Activated T-cell treated with anti-CD3 and anti-CD28 coated beads, Interleukin-2, amount 50 U/mL, for 72 hours (primary cell): ENCODE measurements at places on chromosomes 5 and 9.

DNA sequence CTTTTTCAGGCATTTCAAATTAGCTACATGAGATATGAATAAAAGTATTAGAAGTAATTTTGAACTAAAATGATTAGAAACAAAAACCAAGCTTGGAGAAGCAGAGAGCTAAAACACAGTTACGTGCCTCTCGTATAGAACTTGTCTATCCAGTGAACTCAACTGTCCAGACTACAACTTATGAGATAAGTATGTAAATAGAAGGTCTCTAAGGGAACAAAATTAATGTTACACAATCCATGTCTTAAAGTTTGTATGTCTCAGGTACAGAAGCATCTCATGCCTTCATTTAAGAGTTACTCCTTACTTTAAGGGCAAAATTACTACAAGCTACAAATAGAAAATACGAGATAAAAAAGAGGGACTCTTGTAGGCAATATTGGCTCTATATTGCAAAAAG is 316.8 kb downstream of the CETN3 start:
- H3K4me3 ChIP-seq, result no peak overlapping the region
- no peak overlapping the region for H3K27ac ChIP-seq
- no peaks in the 10 kb centered on the region for H3K27me3 ChIP-seq

- DNase-seq, result no peak
- H3K27ac ChIP-seq, result no peak overlapping the region
- no peaks in the 10 kb centered on the region for H3K36me3 ChIP-seq
- H3K4me3 ChIP-seq, result no peak overlapping the region
These were observed 18.8 kb downstream of the DBH start for GRCh38 chr9:133654736-133655657.

- H3K36me3 ChIP-seq, result peaks cover 21% of the 10 kb centered on the region
- DNase-seq, result no peak
- no peak overlapping the region for H3K4me3 ChIP-seq
- peaks cover 22% of the 10 kb centered on the region for H3K4me1 ChIP-seq
These were observed 57.2 kb upstream of the DHFR start for GRCh38 chr5:80711938-80712337.

GRCh38 chr5:6542421-6543345 is 90.2 kb downstream of the NSUN2 start:
- H3K36me3 ChIP-seq, result no peaks in the 10 kb centered on the region
- DNase-seq, result no peak
- peaks cover 15% of the 10 kb centered on the region for H3K27me3 ChIP-seq
- H3K27ac ChIP-seq, result no peak overlapping the region

DNA sequence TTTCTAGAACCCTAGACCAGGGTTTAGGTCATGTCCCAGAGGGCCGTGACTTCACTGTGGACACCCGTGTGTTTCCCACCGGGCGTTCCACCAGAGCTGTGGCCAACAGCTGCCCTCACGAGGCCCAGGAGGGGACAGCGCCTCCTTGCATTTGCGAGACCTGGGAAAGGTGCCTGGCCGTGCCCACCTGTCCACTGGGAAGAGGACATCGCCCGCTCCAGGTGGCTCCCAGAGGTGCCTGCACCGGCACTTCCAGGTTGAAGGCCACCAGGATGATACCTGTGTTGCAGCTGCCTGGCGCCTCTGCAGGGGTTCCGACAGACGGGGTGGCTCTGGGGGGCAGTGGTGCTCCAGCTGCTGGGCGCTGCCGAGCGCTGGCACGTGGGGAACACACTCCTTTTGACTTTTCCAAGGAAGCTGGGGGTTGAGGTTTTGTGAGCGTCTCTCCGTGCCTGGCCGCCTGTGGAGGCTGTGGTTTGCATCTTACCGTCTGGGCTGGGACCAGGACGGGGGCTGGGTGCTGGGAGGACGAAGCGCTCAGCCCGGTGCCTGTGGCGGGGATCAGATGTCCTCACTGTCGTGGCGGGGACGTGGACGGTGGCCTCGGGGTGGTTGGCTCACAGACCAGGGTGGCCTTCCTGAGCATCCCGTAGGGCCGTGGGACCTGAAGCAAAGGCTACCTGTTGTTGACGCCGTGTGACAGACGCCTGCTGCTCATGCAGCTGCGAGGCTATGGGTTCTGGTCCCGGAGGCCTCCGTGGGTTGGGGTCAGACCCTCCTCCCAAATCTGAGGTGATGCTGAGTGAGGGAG is 19.2 kb downstream of the NKD2 start:
- no peaks in the 10 kb centered on the region for H3K36me3 ChIP-seq
- H3K27me3 ChIP-seq, result no peaks in the 10 kb centered on the region
- H3K27ac ChIP-seq, result no peak overlapping the region
- no peaks in the 10 kb centered on the region for H3K4me1 ChIP-seq

DNA sequence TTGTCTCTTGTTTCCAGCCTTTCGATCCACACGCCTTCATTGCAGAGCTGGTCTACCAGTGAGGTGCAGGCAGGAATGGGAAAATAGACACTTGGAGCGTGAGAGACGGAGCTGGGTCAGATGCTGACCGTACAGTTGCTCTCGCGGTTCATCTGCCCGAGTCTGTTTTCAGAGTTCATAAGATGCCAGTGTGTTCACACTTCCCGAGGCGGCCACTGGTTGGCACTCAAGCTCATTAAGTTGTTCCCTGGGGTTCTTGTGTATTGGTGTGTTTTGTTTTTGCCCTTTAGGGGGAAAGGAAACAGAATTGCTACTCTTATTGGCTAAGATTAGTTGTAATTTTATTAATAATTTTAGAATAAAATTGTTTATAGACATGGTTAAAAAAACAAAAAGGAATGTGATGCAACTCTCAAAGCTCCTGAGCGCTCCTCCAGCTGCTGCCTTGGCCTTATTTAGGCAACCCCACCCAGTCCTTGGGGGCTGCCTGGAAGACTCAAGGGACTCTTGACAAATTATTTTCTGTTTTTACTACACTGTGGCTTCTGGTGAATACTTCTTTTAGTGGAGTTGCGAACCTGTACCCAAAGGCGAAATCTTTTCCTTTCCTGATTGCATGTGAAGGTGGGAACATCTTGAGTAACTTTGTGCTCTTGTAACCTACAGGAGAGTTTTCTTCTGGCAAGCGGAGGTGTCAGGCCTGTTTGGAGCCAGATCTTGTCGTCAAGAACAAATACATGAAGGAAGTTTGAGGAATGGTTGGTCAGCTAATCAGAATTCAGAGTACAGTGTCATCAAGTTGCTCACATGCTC is 146.1 kb downstream of the MAST4 start:
- H3K27ac ChIP-seq, result no peak overlapping the region
- no peak for DNase-seq
- peaks cover 22% of the 10 kb centered on the region for H3K4me1 ChIP-seq
- H3K27me3 ChIP-seq, result peaks cover 26% of the 10 kb centered on the region

- H3K27me3 ChIP-seq, result peaks cover 57% of the 10 kb centered on the region
- H3K36me3 ChIP-seq, result no peaks in the 10 kb centered on the region
- H3K4me1 ChIP-seq, result no peaks in the 10 kb centered on the region
- no peak overlapping the region for H3K4me3 ChIP-seq
- DNase-seq, result no peak
- H3K27ac ChIP-seq, result no peak overlapping the region
These were observed 31.8 kb downstream of the SPATA31C2 start for GRCh38 chr9:88106492-88106891.

DNA sequence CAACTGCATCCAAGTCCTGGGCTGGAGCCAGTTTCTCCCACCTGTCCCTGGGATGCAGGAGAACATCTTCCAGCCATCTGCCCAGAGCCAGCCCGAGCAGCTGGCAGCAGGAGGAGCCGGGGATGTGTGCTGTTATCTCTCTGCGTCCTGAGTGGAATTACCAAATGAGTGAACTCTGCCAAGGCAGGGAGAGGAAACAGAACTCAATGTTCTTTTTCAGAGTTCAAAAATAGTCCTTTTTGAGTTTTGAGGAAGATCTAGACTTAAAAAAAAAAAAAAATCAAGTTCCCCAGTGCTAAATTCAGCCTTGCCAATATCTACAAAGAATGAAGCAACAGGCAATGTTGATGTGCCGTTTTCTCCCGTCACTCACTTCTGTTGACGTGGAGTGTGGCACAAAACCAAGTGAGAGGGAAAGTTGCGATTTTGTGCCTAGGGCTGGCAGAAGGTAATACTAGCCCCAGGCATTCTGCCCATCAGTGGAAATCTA is 56.2 kb downstream of the TMOD1 start:
- no peaks in the 10 kb centered on the region for H3K36me3 ChIP-seq
- peaks cover 9% of the 10 kb centered on the region for H3K4me1 ChIP-seq
- no peak overlapping the region for H3K4me3 ChIP-seq
- H3K27ac ChIP-seq, result no peak overlapping the region
- H3K27me3 ChIP-seq, result peaks cover 60% of the 10 kb centered on the region

GRCh38 chr9:97864396-97864795 is 11.4 kb downstream of the FOXE1 start:
- peaks cover 10% of the 10 kb centered on the region for H3K36me3 ChIP-seq
- no peaks in the 10 kb centered on the region for H3K4me1 ChIP-seq
- DNase-seq, result no peak
- H3K27me3 ChIP-seq, result peaks cover 48% of the 10 kb centered on the region

DNA sequence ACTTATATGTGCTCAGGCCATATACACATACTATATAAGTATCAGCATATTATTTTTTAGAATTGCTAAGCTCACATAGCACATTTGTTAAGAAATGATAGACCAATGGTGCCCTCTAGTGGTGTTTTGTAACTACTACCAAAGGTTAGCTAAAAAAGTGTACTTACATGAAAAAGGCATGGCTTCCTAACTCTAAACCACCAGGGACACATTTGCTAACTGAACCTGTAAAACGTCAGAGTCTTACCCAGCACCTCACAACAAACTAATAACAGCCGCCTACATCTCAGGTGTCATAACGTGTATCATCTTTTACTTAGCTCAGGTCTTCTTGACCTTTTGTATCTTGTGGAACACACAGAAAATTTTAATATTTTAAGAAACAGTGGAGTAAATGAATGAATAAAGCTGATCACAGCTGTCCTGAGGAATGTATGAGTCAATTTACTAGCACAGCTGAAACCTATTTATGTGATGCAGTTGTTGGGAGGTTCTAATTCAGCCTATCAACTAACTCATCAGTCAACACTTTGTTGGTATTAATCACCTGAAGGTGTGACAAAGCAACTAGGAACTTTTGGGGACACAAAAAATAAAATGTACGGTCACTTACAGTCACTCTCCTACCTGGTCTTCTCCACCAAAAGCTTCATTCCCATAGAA is 72.9 kb downstream of the BAAT start:
- no peak for DNase-seq
- H3K4me3 ChIP-seq, result no peak overlapping the region
- H3K4me1 ChIP-seq, result no peaks in the 10 kb centered on the region
- H3K27ac ChIP-seq, result no peak overlapping the region

DNA sequence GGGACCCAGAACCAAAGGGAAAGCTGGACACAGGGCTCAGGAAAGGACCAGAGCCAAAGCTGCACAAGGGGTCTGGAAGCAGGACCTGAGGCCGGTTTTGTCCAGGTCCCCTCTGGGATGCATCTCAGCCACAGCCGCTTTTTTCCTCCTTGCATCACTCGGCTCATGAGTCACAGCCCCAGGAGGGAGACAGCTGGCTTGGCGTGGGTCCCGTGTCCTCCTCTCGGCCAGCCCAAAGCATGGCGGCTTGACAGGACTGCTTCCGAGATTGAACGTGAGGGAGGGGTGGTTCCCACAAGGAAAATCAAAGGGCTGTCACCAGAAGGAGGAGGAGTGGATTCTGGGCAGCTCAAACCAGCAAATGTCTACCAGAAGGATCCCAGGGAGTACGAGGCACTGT is 56.7 kb upstream of the CPLX2 start:
- peaks cover 14% of the 10 kb centered on the region for H3K27me3 ChIP-seq
- no peak overlapping the region for H3K27ac ChIP-seq
- H3K36me3 ChIP-seq, result no peaks in the 10 kb centered on the region
- no peaks in the 10 kb centered on the region for H3K4me1 ChIP-seq
- H3K4me3 ChIP-seq, result no peak overlapping the region

GRCh38 chr9:101652601-101653175 is 57.9 kb upstream of the PPP3R2 start:
- DNase-seq, result no peak
- H3K36me3 ChIP-seq, result no peaks in the 10 kb centered on the region
- H3K27me3 ChIP-seq, result peaks cover 43% of the 10 kb centered on the region
- H3K4me3 ChIP-seq, result no peak overlapping the region
- H3K27ac ChIP-seq, result no peak overlapping the region
- no peaks in the 10 kb centered on the region for H3K4me1 ChIP-seq

DNA sequence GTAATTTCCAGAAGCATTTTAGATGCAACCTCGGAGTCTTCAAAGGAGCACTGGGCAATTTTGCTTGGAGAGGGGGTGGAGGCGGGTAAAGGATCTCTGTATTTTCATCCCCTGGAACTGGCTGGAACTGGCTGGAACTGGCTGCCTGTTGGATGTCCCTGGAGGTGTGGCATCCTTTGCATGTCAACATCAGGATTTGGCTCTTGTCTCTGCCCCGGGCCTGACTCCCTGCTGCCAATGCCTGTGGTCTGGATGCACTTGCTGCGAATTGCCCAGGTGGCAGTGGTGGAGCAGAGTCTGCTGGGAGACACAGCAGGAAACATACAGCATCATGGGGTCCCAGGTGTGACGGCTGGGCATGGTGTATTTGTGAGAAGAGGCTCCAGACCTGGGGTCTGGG is 391.3 kb downstream of the GADD45G start:
- H3K27ac ChIP-seq, result no peak overlapping the region
- H3K36me3 ChIP-seq, result no peaks in the 10 kb centered on the region
- no peaks in the 10 kb centered on the region for H3K27me3 ChIP-seq
- peaks cover 34% of the 10 kb centered on the region for H3K4me1 ChIP-seq
- no peak overlapping the region for H3K4me3 ChIP-seq
- no peak for DNase-seq

- no peak overlapping the region for H3K4me3 ChIP-seq
- H3K27ac ChIP-seq, result no peak overlapping the region
- DNase-seq, result no peak
- H3K27me3 ChIP-seq, result peaks cover 12% of the 10 kb centered on the region
- no peaks in the 10 kb centered on the region for H3K4me1 ChIP-seq
- no peaks in the 10 kb centered on the region for H3K36me3 ChIP-seq
These were observed 12.5 kb upstream of the TBC1D9B start for GRCh38 chr5:179920175-179920574.

GRCh38 chr9:336039-336438 is 121.4 kb downstream of the DOCK8 start:
- H3K27me3 ChIP-seq, result no peaks in the 10 kb centered on the region
- no peak overlapping the region for H3K4me3 ChIP-seq
- no peak for DNase-seq
- peak overlapping the region; percentile 54 for H3K27ac ChIP-seq
- peaks cover 52% of the 10 kb centered on the region for H3K36me3 ChIP-seq
